Iris pigment epithelial cell (primary cell): ENCODE measurements at places on chromosomes 11 and 22.
A peak's percentile ranks its signal among the peaks of the same experiment; 100 is the strongest.

DNA sequence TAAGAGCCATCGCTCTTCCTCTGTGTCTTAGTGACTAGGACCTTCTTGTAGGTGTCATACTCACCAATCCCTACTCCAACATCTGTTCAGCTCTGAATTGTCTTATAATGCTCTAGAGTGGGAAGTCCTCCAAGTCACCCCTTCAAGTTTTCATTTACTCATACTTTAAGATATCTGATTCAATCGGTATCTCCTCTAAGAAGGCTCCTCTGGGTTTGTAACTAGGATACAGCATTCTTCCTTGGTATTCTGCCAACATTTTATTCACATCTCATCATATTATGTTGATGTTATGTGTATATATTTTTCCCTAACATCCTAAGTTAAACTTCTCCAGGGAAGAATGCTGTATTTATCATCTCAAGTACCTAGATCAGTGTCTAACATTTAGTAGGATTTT lies 662.1 kb downstream of the NTM start:
- peak; percentile 83 for DNase-seq

- no peak for DNase-seq
These were observed 603.9 kb upstream of the B3GAT1 start for GRCh38 chr11:135015966-135016365.

GRCh38 chr22:46941968-46942798 lies 179.7 kb downstream of the TBC1D22A start:
- DNase-seq, result peak; percentile 23

- peak; percentile 79 for DNase-seq
These were observed 34.2 kb downstream of the MRGPRD start for GRCh38 chr11:68946416-68947090.

DNA sequence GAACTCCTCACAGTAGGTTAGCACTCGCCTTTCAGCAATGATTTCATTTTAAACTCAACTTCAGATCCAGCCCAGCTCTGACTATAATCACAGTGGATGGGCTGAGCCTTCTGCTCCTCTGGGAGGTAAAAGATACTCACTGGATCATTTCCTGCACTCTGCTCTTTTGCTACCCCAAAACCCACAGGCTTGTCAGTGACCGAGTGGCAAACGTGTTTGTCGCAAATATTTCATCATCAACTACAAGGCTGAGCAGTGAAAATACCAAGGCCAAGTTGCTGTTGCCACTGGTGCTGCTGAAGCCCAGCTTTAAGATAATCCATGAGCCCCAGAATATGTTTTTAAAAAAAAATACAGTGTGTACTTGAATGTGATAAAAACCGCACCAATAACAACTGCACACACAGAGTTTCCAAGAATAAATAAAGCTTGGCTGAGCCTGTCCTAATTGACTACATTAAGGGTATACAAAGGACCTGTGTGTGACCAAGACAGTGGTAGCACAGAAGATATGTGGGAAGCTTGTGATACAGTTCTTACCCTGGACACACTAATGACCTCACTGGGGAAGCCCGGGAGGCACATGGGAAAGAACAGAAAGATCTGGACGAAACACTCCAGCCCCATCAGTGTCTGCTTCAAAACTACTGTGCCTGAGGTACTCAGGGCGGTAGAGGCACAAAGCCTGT lies 41.3 kb downstream of the ABTB2 start:
- peak; percentile 43 for DNase-seq

DNA sequence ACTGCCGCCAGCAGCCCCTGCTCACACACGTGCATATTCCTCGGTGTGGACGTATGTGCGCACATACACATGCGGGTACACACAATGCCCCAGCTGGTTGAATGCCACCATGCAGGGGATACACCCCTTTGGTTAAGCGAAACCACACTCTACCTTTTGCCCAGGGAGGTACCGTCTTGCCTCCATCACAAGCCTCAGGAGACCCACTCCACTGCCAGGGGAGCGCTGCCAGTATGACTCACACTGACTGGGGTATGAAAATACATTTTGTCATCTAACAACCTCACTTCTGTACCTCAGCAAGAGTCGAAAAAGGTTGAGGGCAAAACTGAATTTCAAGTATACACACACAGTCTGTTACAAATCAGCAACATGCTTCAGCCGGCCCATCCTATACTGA lies 39.4 kb downstream of the TMEM45B start:
- no peak for DNase-seq

DNA sequence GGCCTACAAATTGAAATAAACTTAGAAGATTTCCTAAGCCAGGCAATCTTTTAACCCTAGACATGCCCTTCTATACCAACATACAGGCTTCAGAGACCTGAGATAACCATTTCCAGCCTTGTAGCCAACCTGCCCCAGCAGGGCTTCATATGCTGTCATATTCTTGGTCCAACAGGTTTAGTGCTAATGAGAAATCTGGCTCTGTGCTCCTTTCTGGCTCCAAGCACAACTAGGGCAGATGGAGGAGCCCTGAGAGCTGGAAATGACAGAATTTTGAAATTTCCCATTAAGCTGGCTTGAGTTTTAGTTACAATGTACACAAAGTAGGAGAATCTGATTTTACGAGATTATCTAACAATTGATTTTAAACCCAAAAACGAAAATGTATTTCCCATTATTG lies 323.0 kb upstream of the CCDC90B start:
- DNase-seq, result no peak

DNA sequence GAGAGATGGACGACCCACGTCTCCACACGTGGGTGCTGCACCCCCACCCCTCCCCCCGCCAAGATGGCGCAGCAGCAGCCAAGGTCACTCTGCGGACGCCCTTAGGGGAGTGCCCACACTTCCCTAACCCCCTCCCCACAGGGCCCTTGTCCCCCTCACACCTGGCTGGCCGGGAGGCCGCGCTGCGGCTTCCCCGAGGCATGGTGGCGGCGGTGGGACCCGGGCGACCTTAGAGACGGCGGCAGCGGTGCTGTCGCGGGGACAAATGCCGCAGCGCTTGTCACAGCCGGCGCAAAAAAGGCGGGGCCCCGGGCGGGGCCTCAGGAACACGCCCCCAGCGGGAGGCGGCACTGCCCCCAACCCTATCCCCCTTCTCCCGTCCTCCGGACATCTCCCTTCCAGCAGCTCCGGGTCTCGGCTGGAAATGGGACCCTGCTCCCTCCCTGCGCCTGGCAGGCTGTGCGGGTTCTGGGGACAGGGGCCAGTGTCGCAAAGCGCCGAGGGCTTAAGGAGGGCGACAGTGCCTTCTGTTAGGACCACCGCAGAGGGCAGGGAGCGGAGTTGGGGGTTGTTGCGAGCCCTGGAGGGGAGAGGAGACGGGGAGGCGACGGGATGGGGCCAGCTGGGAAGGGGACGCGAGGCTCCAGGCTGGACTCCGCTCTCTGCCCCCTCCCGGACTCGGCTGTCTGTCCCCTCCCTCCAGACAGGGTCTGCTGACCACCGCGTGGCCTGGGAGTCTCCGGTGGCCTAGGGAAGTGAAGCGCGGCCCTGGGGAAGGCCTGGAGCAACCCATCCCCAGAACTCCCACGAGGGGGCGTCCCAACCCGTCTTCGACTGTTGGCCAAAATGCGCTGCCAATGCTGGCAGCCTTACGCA lies at the start of gene CHCHD10:
CHCHD10 (minus strand) TSS at position 300 of the 876 bp plus-strand sequence; CDS start at position 202, 98 bp downstream.
- peak; percentile 54 for DNase-seq

DNA sequence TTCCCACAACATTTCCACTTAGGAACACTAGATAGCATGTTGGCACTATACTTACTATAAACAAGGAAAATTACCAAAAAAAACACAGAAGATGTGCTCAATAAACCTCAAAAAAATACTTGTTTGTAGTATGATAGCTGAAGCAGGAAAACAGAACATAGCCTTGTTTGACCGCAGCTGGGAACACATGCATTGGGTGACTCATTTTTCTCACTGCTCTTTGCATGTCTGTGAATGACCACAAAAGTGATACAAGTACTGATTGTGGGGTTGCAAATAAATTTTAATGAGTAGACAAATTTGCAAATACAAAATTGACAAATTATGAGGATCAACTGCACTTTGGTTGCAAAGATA lies 22.8 kb upstream of the GUCY1A2 start:
- DNase-seq, result peak; percentile 87

GRCh38 chr22:26416670-26417276 lies 12.3 kb upstream of the ASPHD2 start:
- peak; percentile 70 for DNase-seq

DNA sequence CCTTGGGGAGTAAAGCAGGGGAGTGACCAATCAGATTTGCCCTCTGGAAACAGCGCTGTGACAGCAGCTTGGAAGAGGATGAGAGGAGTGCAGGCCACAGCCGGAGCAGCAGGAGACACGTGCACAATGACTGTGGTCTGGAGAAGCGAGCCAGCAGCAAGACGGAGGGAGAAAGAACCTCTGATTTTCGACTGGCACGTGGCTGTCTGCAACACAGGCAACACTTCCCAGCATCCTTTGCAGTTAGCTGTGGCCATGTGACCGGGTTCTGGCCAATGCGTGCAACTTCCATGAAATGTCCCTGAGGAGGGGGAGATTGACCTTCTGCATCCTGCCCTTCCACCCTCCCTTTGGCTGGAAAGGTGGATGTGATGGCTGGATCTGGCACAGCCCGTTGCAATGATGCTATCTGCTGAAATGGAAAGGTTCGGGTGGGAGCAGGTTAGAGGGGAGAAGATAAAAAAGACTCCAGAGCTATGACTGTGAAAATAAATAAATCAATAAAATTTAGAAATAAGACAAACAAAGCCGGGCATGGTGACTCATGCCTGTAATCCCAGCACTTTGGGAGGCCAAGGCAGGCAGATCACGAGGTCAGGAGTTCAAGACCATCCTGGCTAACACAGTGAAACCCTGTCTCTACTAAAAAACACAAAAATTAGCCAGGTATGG lies 15.6 kb downstream of the PLA2G6 start:
- no peak for DNase-seq

DNA sequence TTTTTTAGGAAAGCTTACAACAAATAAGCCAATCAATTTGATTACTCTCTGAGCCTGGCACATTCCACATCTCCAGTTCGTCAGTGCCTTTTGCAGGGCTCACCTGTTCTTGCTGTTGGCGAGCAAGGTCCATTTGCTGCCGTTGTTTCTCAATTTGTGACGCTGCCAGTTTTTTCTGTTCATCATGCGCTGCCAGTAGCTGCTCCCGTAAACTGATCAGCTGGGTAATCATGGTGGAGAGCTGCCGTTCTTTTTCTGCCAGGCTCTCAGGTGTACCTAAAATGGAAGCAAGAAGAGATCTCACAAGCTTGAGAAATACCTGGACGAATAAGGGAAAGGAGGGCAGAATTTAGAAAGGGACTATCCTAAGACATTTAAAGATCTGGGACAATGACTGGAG lies 169.7 kb downstream of the SOX6 start:
- DNase-seq, result no peak

- peak; percentile 88 for DNase-seq
These were observed 66.7 kb downstream of the PACS1 start for GRCh38 chr11:66136752-66137123.

GRCh38 chr22:41256254-41257253 lies 15.8 kb upstream of the CHADL start:
- DNase-seq, result peak; percentile 87

GRCh38 chr11:61637277-61637676 lies 42.9 kb upstream of the DAGLA start:
- DNase-seq, result no peak

- DNase-seq, result no peak
These were observed 74.1 kb upstream of the SHANK2 start for GRCh38 chr11:71326328-71326940.

DNA sequence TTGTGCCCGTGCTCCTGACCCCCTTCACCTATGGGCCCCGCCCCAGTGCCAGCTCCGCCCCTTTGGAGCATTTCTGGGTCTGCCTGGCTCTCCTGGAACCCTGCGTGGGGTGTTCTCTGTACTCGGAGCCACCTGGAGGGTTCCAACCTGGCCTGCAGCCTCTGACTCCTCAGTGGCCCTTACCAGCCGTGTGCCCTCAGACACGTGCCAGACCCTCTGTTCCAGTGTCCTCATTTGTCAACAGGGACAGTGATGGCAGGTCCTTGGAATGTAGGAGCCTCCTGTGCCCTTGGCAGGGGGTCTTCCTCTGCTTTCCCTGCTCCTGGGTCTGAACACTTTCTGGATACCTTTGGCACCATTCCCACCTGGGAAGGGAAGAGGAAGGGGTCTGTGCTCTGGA lies 96.4 kb downstream of the CACNA1I start:
- DNase-seq, result no peak

GRCh38 chr22:35539910-35540594 lies 579 bp upstream of the RASD2 start:
- DNase-seq, result peak; percentile 34

- DNase-seq, result no peak
These were observed 15.7 kb downstream of the TMEM121B start for GRCh38 chr22:17105143-17106129.
